CD4-positive, alpha-beta T cell treated with Interleukin-15 for 4 hours (primary cell): ENCODE measurements at places on chromosomes 13 and 19.

GRCh38 chr19:39542206-39542605 lies 2.2 kb upstream of the EID2 start:
- no peak for DNase-seq

DNA sequence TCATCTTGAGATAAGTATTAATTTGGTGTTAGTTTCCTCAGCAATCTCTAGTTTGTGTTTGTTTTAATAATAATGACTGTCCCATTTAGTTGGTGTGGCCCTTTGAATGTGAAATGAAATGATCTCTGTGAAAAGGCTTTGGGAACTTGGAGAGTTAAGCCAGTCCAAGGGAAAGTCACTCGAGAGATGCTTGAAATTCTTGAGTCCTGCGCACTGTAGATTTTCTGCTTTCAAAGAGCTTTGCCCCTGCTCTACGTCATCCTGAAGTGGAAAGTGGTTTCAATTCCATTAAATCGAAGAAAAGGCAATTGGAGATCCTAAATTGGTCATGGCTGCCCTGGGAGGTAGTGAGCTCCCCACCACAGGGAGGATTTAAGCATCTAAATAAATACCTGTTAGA lies 403.8 kb downstream of the ZNF536 start:
- DNase-seq, result no peak

DNA sequence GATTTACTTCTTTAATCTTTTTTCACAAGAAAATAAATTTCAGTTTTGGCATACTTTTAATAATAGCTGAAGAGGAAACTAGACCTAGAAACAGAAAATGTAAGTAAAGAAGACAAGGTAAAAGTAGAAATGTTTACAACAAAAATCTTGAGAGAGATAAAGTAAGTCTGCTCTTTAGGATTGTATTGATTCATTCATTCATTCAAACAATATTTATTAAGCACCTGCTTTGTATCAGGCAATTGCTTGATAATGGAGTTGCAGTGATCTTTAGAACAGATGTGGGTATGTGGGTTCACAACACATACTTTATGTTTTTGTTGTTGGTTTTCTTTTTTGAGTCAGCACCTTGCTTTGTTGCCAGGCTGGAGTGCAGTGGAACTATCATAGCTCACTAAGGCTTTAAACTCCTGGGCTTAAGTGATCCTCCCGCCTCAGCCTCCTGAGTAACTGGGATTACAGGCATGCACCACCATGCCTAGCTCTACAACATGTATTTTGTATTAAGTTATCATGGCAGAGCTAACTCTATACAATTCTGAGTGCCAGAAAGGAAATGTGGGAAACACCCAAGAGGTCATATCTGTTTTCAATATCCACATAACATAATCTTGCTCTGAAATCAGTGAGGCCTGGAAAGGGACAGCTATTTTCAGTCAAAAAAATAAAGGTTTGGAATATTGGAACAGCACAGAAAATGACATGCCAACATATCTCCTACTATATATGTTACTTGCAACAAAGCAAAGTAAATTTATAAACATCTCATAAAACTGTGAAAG lies 8.8 kb upstream of the SPART start:
- DNase-seq, result no peak

DNA sequence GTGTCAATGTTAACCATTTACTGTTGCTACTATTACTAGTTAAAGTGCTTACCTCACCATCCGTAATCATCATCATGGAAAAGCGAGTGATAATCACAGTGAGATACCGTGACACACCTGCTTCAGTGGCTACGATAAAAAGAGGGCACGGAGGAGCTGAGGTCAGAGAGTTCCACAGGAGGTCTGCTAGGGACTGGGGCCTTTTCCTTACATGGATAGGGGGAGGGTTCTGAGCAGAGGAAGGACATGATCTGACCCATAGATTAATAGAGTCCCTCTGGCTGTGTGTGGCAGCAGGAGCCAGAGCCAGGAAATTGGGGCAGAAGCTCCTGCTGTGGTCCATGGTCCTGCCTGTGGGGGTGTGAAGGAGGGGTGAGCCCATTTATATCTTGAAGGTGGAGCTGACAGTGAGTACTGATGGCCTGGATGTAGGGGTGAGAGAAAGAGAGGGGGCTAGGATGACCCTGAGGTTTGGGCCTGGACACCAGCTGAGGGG lies 136.7 kb downstream of the SIPA1L3 start:
- DNase-seq, result no peak

DNA sequence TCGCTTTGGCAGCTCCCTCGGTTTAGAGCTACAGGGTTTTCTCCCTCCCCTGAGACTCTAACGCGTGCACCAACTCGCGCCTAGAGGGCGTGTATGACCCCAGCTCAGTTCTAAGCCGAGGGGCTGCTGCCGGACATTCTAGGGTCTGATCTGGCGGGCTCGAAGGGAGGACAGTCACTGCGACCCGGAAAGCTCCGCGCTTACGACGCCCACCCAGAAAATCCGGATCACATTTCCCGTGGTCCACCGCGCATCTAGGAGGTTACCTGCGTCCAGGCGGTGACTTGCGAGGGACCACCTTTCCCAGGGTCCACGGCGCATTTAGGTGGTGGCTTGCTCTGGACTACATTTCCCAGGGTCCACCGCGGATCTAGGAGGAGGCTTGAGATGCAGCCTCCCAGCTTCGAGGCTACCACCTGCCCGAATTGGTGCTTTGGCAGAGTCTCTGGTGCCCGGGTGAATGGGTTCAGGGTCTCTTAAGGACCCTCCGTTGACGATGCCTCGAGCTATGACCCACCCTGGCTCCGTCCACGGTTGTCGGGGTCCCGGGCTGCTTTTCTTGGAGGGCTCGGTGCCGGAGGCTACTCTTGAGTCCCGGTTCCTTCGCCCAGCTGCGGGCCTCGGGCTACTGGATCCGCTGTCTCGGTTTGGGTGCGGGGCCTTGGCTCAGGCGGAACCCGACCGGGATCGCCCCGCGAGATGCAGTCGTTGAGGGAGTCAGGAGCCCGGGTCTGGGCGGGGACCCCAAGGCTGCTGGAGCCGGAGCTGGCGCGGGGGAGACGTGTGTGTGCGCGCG lies 30.5 kb downstream of the ZNF146 start:
- DNase-seq, result no peak

- DNase-seq, result no peak
Measured at GRCh38 chr19:52603558-52604207, 33.6 kb downstream of the ZNF701 start.

DNA sequence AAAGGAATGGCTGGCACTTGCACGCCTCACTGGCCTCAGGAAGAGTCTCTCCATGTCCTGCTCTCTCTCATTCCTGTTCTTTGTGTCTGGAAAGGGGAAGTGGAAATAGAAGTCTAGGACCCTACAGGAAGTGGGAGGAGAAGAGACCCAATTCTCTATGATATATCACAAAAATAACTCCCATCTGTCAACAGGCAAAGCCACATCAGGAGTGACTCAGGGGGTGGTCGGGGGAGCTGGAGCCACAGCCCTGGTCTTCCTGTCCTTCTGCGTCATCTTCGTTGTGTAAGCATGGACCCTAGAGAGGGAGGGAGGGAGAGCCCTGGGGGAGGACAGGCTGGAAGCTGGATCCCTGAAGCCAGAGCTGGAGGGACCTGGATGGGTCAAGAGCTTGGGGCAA lies 3.0 kb downstream of the SIGLEC9 start:
- peak; percentile 31 for DNase-seq

DNA sequence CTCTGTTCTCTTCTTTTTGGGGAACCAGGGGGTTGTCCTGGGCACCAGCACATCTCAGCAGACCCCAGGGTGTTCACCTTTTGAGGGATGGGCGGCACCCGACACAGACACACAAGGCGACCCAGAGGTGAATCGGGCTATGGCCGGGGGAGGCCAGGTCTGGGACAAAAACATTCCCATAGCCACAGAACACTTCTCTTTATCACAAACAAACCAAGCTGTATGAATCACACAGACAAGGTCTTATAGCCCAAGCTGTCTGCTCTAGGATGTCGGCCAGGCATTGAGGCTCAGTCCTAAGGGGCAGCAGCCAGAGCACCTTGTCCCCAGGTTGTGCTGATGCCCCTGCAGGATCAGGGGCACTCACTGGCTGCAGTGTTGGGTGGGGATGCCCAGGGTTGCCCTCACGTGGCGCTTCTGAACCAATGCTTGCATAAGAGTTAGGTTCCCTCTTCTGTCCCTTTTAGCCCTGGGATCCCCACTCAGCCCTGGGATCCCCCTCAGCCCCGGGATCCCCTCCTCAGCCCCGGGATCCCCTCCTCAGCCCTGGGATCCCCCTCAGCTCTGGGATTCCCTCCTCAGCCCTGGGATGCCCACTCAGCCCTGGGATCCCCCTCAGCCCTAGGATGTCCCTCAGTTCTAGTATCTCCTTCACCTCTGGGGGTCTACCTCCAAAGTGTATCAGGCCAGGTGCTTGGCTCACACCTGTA lies 26.9 kb downstream of the MAU2 start:
- no peak for DNase-seq

GRCh38 chr13:106709522-106709921 lies 141.6 kb upstream of the ARGLU1 start:
- DNase-seq, result no peak

DNA sequence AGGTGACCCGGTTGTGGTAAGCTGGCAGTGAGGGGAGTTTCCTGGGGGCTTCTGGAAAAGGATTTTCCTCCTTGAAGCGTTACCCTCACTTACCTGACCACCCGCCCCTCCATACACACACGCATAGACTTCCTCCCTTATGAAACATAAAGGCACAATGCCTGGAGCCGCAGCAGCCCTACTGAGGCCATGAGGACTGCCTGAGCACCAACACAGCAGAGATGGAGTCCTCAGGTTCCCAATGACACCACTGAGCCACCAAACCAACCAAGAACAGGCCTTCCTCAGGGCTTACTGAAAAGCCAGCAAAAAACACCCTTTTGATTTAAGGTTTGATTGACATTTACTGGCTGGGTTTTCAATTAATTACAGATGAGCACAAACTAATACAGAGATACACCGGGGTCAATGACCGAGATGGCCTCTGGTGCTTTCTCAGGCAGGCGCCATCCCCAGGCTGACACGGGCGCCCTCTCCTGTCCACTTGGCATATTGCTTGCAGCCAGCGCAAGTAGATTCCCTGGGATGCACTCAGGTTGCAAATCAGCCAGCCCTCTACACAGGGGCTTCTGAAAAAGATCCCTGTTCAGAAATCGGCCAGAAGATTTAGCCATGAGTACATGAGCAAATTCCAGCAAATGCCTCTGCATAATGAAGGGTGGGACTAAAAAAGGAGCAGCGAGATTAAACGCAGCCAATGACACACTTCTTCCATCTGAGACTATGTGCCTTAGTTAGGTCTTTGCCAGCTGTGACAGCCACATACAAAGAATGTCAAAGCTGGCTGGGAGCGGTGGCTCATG lies 14.8 kb downstream of the OPA3 start:
- DNase-seq, result peak; percentile 40

- DNase-seq, result no peak
Measured at GRCh38 chr19:45515807-45516401, 8.6 kb downstream of the VASP start.

GRCh38 chr19:33460221-33460908 lies 61.2 kb downstream of the PEPD start:
- DNase-seq, result no peak

GRCh38 chr19:31220540-31220939 lies 128.7 kb downstream of the TSHZ3 start:
- DNase-seq, result peak; percentile 49

GRCh38 chr19:1037621-1038064 lies 2.3 kb upstream of the ABCA7 start:
- no peak for DNase-seq

DNA sequence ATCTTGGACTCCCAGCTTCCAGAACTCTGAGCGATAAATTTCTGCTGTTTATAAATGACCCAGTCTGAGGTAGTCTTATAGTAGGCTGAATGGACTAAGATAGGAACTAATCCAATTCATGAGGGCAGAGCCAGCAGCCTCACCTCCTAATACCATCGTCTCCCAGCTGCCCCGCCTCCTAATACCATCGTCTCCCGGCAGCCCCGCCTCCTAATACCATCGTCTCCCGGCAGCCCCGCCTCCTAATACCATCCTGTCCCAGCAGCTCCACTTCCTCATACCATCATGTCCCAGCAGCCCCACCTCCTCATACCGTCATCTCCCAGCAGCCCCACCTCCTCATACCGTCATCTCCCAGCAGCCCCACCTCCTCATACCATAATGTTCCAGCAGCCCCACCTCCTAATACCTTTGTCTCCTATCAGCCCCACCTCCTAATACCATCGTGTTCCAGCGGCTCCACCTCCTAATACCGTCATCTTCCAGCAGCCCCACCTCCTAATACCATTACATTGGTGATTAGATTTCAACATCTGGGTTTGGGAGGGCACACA lies 2.4 kb upstream of the ARGLU1 start:
- peak; percentile 80 for DNase-seq

- peak; percentile 61 for DNase-seq
Measured at GRCh38 chr19:7852851-7853769, 21.1 kb downstream of the PRR36 start.

DNA sequence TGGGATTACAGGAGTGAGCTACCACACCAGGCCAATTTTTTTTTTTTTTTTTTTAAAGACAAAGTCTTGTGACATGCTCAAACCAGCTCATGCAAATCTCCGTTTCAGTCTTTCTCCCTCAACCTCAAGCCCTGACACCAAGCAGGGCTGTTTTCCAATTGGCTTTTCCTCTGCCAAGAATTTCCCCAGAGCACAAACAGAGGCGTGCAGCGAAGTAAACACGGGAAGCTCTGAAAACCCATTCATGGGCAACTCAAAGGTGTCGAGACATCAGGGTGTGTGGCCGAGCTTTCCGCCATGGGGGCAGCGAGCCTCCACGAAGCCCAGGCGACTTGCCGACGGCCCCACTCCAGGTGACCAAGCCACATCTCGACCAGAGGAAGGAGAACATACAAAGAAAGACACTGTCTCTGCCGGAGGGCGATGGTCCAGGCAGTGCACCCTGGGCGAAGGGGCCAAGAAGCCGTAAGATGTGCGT lies 70.0 kb downstream of the INSR start:
- DNase-seq, result no peak

- no peak for DNase-seq
Measured at GRCh38 chr19:51342631-51343569, 961 bp upstream of the VSIG10L start.
